Right forelimb (tissue), 1 donor: ENCODE measurements at places on chromosomes 3 and 15.

- DNase-seq = no peak
Observed at GRCh38 chr3:49745986-49746385, 22.2 kb upstream of the GMPPB start.

- DNase-seq = no peak
Observed at GRCh38 chr3:10515396-10515795, 10.0 kb upstream of the ATP2B2 start.

DNA sequence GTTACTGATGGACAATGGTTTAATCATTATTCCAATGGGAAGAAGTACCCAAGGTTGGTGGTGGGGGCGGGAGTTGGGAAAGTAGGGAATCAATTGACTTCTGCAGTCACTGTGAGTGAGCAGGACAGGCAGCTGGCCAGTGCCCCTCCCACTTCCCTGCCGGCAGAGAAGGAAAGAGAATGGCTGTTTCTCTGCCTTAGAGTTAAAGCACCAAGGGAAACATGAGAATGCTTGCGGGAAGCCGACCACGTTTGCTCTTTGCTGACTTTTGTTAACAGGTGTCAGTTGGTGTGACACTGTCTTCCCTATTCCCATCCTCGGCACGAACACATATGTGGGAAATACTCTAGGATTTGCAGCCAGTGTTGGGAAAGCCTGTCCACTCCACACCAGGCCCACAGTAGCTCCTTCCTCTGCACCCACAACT lies 33.5 kb upstream of the MFSD1 start:
- DNase-seq = peak; percentile 83

GRCh38 chr3:159472611-159473010 lies 516.0 kb upstream of the IL12A start:
- DNase-seq = no peak

DNA sequence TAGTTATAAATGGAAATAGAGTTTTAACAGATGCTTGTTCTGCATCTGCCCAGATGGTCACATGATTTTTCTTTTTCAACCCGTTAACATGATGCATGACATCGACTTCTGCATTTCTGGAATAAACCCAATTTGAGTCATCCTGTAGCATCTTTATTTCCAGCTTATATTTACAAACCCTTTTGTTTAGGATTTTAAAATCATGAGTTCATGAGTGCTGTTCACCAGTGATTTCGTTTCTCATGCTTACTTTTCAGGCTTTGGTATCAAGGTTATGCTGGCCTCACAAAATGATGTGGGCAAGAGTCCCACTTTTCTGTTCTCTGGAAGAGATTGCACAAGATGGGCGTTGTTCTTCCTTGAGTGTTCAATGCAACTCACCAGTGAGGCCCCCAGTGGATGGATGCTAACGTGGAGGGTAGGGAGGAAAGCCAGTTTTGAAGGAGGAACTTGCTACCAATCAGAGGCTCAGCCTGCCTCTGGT lies 5.2 kb downstream of the HRH1 start:
- no peak for DNase-seq

DNA sequence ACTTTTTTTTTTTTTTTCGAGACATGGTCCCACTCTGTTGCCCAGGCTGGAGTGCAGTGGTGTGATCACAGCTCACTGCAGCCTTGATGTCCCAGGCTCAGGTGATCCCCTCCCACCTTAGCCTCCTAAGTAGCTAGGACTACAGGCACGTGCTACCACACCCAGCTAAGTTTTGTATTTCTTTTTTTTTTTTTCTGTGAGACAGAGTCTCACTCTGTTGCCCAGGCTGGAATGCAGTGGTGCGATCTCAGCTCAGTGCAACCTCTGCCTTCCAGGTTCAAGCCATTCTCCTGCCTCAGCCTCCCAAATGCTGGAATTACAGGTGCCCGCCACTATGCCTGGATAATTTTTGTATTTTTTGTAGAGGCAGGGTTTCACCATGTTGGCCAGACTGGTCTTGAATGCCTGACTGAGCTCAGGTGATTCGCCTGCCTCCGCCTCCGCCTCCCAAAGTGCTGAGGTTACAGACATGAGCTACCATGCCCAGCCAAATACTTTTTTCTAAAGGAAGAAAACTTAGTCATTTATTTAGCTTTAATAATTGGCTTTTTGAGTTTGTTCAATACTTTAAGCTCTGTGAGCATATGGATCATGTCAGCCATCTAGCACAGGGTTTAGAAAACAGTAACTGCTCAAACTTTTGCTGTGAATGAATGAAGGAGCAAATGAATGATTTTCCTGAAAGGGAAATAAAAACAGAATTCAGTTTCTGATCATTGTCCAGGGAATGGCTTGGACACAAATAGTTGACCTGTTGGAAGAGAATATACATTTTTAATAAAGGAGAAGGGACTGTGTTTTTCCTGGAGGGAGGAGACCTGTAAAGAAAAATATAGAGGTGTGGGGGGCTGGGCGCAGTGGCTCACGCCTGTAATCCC lies 26.0 kb downstream of the UBE2E1 start:
- no peak for DNase-seq

DNA sequence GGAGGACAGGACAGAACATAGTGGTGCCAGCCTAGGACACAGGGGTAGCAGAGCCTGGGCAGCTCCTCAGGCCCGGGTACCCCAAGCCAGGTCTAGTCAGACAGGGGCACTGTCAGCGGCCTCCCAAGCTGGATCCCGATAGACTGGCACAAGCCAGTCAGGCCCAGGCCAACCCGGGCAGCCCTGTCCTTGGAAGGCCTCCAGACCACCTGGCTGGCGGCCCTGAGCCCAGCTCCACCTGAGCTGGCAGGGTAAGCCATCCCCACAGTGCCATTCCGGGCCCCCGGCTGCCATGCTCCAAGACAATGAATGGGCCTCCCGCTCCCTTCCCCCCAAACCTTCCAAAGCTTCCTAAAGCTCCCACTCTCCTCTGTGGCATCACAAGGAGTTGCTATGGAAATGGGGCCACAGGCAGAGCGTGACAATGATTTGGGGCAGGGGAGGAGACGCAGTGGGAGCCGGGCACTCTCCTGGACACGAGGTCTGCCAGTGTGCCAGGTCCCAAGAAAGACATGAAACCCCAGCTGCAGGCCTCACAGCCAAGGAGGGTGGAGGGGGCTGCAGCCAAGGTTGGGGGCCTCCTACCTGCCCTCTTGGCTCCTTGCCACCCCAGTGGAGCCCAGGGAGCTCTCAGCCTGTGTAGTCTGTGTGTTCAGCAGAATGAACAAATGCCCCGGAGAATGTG lies 165.6 kb upstream of the LINGO1 start:
- no peak for DNase-seq

DNA sequence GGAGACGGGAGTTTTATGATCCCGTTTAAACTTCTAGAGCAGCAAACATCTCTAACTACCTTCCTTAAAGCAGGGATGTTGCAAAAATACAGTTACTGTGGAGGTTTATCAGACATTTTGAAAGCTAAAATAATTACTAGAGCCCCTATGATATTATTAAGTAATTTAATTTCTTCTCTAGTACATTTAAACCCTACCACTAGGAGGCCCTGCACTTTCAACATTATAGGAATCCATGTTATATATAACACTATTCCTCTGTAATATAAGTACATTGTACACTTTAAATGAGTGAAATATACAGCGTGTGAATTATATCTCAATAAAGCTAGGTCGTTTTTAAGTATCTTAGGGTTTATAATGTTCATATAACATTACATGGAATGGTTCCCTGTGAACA lies 11.5 kb downstream of the SETMAR start:
- DNase-seq = no peak

DNA sequence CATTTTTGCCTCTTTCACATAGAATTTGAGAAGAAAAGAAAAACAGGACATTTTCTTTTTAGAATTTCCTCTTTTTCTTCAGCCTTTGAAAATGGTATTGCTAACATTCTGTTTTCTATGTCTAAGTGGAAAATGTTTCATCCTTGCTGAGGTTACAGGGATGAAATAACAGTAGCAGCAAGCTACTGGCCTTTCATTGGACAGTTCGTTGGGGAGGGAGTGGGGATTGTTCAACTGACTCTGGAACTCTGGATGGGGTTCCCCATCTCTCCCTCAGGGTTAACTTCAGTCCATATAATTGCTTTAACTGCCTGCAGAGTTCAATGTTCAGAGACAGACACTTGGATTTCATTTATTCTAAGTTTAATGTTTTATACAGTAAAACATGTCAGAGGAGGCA lies 346.0 kb downstream of the NLGN1 start:
- no peak for DNase-seq

DNA sequence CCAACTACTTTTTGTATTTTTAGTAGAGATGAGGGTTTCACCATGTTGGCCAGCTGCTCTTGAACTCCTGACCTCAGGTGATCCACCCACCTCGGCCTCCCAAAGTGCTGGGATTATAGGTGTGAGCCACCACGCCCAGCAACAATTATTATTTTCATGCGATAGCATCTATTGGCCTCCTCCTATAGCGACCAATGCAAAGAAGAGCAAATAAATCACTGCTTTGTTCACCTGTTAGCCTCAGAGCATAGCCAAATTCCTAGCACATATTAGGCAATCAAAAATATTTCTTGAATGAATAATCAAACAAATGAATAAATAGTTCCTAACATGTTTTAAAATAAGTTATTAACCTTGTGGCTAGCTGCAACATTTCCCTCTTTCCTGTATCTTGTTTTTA lies 36.8 kb upstream of the TNFSF10 start:
- DNase-seq = no peak

GRCh38 chr3:100029052-100029451 lies 85.2 kb downstream of the FILIP1L start:
- no peak for DNase-seq

- DNase-seq = no peak
Observed at GRCh38 chr3:154334973-154335420, 10.7 kb upstream of the DHX36 start.

DNA sequence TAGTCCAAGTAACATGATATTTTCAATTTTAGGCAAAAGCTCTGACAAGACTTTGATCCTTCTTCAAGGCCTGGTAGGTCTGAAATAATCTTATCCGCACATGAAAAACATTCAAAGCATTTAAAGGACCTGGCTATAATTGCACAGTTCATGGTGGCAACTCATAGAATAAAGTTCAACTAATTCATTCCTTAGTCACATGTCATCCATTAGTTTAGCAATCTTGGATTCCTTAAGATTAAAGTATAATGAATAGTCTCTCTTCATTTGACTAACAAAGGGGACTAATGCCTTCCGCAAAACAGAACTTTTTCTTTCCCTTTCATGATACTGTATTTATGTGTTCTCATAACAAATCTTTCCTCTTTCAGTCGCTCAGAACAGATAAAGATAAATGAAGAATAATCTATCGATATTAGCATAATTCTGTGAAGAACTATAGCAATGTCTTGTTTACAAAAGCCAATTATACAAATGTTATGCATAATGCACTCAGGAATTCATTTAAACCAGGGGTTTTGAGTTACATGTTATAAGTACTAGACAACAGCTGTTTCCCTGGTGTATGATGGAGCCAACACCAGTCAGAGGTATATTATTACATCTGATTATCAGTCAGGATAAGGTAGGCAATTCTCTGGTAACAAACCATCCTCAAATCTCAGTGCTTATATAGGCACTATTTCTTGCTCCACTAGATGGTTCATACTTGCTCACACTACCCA lies 172.5 kb downstream of the POTEB3 start:
- DNase-seq = no peak

DNA sequence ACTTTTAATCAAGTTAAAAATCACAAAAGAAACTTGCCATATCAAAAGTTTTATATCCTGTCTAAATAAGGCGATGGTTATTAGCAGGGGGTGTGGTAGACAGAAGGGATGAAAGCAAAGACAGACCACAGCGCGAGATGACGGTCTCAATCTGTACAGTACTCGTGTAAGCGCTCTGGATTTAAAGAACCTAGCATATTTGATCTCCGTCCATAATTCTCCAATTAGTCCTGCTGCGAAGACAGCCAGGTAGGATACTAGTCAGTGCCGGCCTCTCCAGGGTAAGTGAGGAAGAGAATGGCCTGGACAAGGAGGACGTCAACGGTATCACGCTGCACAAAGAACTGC lies 701 bp downstream of the SGO1 start:
- no peak for DNase-seq

DNA sequence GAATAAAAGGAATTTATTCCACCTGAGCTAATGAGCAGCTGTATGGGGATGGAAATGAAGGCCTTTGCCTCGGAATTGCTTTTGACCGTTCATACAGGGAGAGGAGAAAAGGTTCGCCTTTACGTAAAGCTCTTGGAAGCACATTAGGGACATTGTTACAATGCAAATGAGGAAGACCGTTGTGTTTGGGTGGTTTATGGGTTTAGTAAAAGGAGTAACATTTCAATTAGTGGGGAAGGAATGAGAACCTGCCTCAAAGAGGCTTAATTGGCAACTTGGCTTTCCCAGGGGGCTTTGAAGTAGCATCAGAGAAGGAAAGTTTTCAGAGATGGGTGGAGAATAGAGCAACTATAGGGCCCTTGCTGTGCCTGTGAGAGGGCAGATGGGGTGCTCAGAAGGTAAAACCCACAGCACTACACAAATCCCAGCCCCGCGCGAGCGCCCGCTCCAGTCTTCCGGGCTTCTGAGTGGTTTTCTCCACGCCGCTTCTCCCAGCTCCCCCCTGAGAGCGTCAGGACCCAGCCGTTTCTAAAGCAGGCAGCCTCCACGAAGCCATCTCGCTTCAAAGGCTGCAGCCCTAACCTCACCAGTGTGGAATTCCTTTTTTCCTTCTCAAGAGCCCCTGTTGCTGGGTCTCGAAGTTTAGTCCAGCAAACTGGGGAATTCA lies 192.0 kb upstream of the HES1 start:
- no peak for DNase-seq

DNA sequence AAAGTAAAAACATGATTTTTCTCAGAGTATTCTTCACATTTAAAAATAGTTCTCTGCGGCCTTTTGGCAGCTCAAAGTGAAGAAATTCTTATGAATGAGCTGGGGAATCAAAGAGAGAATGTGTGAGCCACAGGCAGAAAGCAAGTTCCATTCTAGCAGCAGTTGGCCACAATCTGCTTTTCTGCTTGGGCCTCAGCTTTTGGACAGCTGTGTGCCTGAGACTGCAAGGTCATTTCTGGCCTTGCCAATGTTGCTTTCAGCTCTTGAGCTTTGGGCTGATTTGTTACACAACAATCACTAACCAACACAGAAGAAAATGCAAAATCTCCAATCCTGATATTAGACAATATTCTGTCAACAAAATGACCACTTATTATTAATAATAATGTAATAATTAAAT lies 14.4 kb upstream of the TM4SF4 start:
- DNase-seq = no peak

GRCh38 chr3:71857956-71858355 lies 73.0 kb upstream of the PROK2 start:
- no peak for DNase-seq

- DNase-seq = no peak
Observed at GRCh38 chr15:73344056-73344455, 24.7 kb downstream of the HCN4 start.

DNA sequence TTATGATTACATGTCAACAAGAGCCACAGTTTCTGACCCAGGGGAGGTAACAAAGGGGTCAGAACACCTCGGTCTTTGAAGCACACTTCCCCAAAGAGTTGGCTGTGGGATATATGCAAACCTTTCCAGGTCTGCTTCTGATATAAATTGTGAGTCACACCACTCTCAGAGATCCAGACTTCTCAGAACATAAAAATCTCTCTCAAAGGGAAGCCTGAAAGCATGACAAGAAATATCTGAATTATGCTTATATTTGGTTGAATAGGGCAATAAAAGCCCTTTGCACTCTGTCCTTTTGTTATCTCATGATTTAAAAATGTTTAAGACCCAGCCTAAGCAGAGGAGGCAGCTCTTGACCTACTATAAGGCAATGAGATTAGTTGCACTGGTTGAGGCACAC lies 56.8 kb downstream of the MYH15 start:
- DNase-seq = no peak

- no peak for DNase-seq
Observed at GRCh38 chr3:113673593-113673992, 22.8 kb downstream of the USF3 start.
